DND-41 (cell line): ENCODE measurements at places on chromosomes 4 and X.

DNA sequence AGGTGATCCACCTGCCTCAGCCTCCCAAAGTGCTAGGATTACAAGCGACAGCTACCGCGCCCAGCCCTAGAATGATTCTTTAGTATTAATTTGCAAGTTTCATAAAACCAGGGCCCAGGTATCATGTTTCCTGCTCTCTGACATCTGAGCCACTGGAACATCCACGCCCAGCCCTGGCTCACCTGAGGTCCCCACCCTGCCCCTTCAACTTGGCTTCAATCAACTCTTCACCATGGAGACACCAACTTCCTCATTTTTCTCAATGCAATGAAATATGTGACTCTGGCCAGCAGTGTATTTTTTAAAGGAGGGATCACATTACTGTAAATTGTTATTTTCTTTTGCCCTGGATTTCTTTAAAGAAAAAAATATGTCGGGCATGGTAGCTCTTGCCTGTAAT, 3.9 kb downstream of the PRSS12 start:
- no peak for DNase-seq
- H3K27ac ChIP-seq, result no peak overlapping the region
- no peaks in the 10 kb centered on the region for H3K27me3 ChIP-seq
- H3K4me3 ChIP-seq, result no peak overlapping the region
- H3K4me1 ChIP-seq, result no peaks in the 10 kb centered on the region

GRCh38 chr4:7381890-7382633, 52.7 kb downstream of the PSAPL1 start:
- no peaks in the 10 kb centered on the region for H3K36me3 ChIP-seq
- H3K27ac ChIP-seq, result no peak overlapping the region
- H3K4me1 ChIP-seq, result no peaks in the 10 kb centered on the region
- H3K4me3 ChIP-seq, result no peak overlapping the region

DNA sequence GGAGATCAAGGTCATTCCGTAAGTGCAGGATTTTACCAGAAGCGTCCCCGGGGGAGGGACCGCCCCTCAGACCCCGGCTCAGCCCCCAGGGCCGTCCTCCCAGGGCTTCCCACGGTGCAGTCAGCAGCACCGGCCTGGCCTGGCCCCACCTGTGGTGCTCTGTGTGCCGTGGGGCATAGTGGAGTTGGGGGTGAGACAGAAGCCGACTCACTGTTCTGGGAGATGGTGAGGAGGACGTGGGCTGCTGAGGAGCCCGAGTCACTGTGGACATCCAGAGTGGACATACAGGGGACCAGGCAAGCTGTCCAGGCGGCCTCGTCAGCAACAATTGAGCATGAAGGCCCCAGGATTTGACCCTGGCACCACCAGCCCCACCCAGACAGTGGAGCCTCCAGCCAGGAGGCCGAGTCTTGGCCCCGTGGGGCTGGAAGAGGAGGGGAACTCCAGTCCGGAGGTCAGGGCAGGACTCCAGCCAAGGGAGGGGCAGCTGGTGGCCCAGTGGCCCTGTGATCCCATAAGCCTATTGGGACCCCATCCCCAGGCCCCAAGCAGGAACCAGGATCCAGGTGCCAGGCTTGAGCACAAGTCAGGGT, 19.1 kb downstream of the ATP5ME start:
- H3K4me1 ChIP-seq, result no peaks in the 10 kb centered on the region
- no peak overlapping the region for H3K4me3 ChIP-seq
- H3K27ac ChIP-seq, result no peak overlapping the region
- DNase-seq, result no peak
- H3K27me3 ChIP-seq, result no peaks in the 10 kb centered on the region
- peaks cover 8% of the 10 kb centered on the region for H3K36me3 ChIP-seq

DNA sequence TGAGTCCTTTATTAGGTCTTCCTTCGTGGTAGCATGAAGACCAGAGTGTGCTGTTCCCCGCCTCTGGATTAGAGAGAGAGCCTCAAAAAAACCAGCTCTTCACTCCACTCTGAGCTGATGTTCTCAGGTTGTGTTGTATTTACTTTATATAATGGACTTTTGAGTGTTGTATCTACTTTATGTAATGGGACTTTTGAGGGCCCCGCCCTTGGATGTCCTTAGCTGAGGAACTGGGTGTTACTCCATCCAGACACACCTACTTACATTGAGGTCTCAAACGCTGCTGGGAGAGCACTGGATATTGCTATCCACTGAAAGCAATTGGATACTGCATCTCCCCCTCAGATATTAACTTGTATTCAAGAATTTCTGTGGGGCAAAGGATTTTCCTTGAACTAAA, 28.2 kb downstream of the ATP8A1 start:
- 0 out of 2 replicates have a peak, but pooled peaks cover 4% of the 10 kb centered on the region for H3K4me1 ChIP-seq
- H3K36me3 ChIP-seq, result no peaks in the 10 kb centered on the region
- H3K27me3 ChIP-seq, result no peaks in the 10 kb centered on the region
- DNase-seq, result no peak
- no peak overlapping the region for H3K27ac ChIP-seq

- H3K27me3 ChIP-seq, result no peaks in the 10 kb centered on the region
- peaks cover 72% of the 10 kb centered on the region for H3K36me3 ChIP-seq
- no peak overlapping the region; the same call in 1 of the 2 replicates for H3K27ac ChIP-seq
- peaks cover 28% of the 10 kb centered on the region for H3K4me1 ChIP-seq
- H3K4me3 ChIP-seq, result no peak overlapping the region
These were observed 6.8 kb downstream of the PDS5A start for GRCh38 chr4:39970671-39971640.

- no peaks in the 10 kb centered on the region for H3K4me1 ChIP-seq
- H3K27ac ChIP-seq, result no peak overlapping the region
- no peaks in the 10 kb centered on the region for H3K36me3 ChIP-seq
- no peak for DNase-seq
- H3K4me3 ChIP-seq, result no peak overlapping the region
These were observed 90.8 kb upstream of the OTUD4 start for GRCh38 chr4:145271194-145271593.

DNA sequence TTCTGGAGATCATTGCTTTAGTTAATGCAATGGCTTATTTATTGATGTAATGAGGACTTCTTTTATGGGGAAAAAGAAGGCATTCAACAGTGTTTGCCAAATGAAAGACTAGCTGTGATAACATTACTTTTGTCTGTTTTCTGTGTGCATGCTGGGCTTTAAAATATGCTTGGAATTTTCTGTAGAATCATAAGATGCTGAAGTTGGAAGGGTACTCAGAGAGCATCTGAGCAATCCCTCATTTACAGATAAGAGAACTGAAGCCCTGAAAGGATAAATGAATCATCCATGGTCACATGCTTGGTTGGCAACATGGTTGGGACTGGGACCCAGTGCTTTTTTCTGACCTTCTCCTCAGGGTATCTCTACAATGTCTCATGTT, 31.4 kb upstream of the PITX2 start:
- H3K27ac ChIP-seq, result no peak overlapping the region
- no peaks in the 10 kb centered on the region for H3K36me3 ChIP-seq
- no peaks in the 10 kb centered on the region for H3K4me1 ChIP-seq

- no peaks in the 10 kb centered on the region for H3K27me3 ChIP-seq
- no peaks in the 10 kb centered on the region for H3K36me3 ChIP-seq
- DNase-seq, result no peak
- no peak overlapping the region for H3K27ac ChIP-seq
- no peak overlapping the region for H3K4me3 ChIP-seq
These were observed 92.7 kb downstream of the SPATA18 start for GRCh38 chr4:52143815-52144214.

- no peak overlapping the region for H3K4me3 ChIP-seq
- no peaks in the 10 kb centered on the region for H3K36me3 ChIP-seq
- H3K27me3 ChIP-seq, result no peaks in the 10 kb centered on the region
- DNase-seq, result no peak
- no peaks in the 10 kb centered on the region for H3K4me1 ChIP-seq
These were observed 971.8 kb upstream of the AGA start for GRCh38 chr4:178414042-178414441.

DNA sequence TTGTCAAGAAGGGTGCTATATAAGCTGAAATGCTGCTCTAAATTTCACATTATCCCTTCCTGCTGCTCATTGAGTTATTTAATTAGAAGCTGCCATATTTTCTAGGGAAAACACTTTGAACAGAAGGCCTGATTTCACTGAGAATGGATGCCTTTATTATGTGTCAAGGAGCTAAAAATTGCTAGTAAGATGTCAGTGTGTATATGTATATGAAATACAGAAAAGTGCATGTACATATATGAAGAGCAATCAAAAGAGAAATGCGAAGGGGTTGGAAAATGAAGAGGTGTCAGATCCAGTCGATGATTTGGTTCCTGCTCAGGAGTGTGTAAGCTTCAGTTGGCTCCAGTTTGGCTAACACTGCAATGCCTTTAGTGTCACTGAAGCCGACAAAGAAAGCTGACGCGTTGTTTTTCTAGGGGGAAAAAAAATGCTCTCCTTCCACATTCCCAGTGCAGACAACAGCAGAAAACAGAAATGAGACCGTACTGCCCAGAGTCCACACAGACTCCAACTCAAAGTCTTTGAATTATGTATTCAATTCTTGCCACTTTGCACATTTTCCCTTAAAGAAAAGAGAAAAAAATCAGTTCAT, 154.2 kb downstream of the NHS start:
- no peak overlapping the region for H3K4me3 ChIP-seq
- no peak overlapping the region for H3K27ac ChIP-seq
- DNase-seq, result no peak

DNA sequence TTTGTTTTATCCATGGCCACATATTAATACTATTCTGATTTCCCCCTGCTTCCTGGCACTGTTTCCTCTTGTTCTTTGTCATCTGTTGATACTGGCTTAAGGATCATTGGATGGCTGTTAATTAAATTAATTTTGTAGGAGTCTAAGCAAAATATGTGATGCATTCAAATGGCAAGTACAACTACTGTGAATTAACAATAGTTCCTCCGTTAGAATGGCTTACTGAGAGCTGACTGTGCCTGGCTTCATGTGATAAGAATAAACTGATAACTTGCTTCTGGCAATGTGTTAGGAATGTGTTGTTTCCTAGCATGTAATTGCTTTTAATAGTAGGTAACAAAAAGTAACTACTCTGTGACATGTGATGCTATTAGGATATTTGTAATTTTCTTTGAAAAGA, 98.5 kb downstream of the RPA4 start:
- no peaks in the 10 kb centered on the region for H3K27me3 ChIP-seq
- H3K36me3 ChIP-seq, result peaks cover 7% of the 10 kb centered on the region; the same call in 1 of the 2 replicates
- no peak overlapping the region for H3K4me3 ChIP-seq
- H3K27ac ChIP-seq, result no peak overlapping the region
- no peak for DNase-seq
